GM12878 (cell line): ENCODE measurements at places on chromosomes 5 and 9. TPM values are rescaled to one million over a fixed set of nuclear protein-coding genes. Genes with fewer than 3 reads are reported as not detected.

Gene SAPCD2
- total RNA-seq, result 30.0 and 32.5 TPM in 2 replicates

Gene NIPAL4
- total RNA-seq, result 9.7 and 10.5 TPM in 2 replicates

Gene SLCO6A1
- total RNA-seq, result not detected in 2 replicates

Gene AIF1L
- total RNA-seq, result 0.15 TPM in 1 of 2 replicates, not detected in the other

DNA sequence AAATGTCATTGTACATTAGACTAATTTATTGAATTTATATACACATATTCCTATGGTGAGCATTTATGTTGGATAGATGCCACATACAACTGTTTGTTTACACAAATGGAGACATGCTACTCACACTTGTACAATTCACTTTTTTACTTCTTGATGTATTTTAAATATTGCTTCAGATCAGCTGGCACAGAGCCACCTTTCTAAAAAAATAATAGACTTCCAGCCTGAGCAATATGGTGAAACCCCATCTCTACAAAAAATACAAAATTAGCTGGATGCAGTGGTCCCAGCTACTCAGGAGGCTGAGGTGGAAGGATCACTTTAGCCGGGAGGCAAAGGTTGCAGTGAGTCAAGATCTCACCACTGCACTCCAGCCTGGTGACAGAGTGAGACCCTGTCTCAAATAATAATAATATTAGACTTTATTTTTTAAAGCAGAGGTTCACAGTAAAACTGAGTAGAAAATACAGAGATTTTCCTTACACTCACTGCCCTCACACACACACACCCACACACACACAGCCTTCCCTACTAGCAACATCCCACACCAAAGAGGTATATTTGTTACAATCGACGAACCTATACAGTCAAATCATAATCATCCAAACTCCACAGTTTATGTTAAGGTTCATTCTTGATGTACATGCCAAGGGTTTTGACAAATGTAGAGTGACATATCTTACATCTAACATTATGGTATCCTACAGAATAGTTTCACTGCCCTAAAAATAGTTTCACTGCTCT is 16.5 kb upstream of the ADRB2 start:
- DNase-seq, result no peak

DNA sequence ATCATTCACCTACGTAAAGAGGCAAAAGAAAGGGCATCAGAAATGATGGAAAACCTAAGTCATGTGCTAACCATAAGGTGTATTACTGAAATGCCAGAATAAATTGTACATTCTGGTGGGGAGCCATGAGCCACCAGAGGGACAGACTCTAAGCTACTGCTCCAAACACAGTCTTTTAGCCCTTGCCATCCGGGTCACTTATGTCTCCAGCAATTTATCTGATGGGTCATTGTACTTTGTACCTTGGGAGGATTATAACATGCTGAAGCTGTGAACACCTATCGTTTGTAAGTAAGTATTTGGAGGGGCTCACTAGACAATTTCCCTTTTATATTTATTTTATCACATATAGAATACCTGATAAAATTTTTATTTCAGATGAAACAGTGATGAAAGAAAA is 495.1 kb downstream of the KIF4B start:
- no peak for DNase-seq

DNA sequence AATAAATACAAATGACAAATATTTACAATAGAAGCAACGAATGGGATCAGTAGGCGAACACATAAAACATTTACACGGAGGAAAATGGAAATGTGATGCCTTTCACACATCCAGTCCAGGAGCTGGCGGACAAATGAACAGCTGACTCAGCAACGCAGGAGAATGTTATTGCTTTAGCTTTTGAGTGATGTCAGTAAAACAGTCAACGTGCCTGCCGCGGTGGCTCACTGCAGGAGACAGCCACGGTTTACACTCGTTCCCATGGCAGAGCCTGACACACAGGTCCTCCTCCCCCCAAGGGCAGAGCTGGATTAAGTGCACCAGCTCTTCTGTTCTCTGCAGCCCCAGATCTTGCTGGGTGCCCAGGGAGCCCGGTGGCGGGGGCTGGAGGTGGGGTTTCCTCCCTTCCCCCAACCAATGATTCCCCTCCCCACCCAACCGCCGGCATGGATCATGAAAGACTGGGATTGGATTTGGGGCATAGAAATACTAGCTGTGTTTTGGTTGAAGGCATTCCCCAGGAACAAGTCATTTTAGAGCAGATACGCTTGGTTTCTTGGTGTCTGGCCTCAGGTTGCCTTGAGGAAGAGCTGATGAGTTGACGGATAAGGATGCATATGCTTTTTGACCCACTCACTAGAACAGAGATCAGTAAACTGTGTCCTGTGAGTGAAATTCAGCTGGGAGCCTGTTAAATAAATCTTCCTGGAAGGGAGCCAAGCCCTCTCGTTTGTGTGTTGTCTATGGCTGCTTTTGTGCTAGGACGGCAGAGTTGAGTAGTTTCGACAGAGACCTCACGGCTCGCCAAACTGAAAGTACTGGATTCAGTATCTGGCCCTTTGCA is 12.5 kb downstream of the STC2 start:
- DNase-seq, result no peak

DNA sequence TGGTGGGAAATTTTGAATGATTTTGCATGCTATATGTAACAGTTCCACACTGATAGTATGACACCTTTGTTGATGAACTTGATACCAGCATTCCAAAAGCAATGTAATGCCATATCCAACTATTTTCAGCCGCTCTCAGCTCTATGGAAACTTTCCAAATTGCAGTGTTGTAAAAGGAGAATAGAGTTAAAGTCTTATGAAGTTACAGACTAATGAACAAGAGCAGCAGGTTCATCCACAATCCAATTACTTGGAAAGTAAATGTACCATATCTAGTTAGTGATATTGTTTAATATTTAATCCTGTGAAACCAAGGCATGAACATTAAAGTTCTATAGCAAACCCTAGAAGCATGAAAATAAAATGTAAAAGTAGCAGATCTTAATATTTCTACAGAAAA is 418.2 kb downstream of the TUSC1 start:
- no peak for DNase-seq

- DNase-seq, result no peak
Observed at GRCh38 chr9:121743441-121744001, 92.1 kb downstream of the DAB2IP start.
